K562 (cell line): ENCODE measurements at places on chromosomes 11 and 22.

GRCh38 chr11:78200061-78200460 is 11.3 kb downstream of the USP35 start:
- no peak for DNase-seq

DNA sequence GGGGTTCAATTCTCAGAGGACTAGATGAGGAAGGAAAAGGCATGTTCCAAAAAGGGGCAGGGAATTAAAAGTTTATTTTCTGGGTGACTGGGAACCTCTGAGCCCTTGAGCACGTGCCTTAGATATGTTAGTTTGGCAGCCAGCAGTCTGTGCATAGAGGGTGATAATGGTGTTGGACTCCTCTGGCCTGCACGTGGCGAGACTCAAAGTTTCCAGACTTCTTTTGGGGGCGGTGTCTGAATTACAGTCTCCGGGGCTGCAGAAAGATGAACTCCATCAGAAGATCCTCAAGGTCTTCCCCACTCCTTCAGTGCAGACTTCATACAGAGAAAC is 861 bp upstream of the ZNRF3 start:
- DNase-seq = peak; percentile 66

DNA sequence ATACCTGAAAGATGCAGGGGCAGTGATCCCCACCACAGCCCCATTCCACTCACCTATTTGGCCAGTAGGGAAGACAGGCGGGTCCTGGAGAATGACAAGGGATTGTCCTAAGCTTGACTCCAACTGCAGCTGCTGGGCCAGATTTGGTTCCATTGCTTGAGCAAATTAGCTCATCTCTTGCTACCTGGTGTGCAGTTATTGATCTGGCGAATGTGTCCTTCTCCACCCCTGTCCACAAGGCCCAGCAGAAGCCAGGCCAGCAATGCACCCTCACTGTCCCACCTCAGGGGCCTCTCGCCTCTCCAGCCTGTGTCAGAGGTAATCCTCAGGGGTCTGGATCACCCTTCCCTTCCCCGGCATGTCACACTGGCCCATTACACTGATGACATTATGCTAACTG is 23.3 kb downstream of the TSPAN32 start:
- DNase-seq = no peak

GRCh38 chr11:7564803-7565202 is 51.0 kb downstream of the PPFIBP2 start:
- no peak for DNase-seq

DNA sequence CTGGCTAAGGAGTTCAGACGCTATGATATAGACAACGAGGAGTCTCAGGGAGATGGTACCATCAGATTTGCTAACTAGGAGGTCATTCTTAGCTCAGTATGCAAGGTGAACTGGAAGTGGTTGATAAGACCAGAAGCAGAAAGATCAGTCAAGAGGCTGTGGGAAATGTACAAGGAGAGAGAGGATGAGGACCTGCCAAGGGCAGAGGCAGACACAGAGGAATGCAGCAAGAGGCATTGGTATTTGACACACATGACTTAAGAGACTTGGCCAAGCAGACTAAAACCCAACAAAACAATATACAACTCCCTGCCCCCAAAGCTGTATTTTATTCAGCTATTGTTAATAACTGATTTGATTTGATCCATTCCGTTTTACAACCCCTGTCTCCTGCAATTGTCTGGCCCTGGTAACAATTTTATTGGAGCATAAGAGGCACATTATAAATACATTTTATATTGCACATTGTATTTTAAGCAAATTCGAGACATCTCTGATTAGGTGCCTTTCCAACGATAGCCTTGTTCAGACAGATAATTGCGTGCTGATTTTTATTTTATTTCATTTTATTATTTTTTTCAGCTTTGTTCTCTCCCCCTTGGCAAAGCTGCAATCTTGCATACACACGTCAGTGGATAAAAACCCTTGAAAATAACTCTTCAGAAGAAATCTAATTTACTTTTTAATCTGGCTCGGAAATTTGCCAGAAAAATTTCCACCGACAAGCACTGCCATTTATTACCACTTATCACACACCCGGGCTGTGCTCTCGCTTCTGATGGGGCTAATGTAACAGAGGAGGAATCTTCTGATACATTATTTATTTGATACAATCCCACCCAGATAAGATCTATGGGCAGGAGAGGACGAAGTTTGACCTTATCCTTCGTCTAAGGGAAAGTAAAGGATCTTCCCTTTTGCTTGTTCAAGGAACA is 237.8 kb downstream of the NXPE2 start:
- no peak for DNase-seq

DNA sequence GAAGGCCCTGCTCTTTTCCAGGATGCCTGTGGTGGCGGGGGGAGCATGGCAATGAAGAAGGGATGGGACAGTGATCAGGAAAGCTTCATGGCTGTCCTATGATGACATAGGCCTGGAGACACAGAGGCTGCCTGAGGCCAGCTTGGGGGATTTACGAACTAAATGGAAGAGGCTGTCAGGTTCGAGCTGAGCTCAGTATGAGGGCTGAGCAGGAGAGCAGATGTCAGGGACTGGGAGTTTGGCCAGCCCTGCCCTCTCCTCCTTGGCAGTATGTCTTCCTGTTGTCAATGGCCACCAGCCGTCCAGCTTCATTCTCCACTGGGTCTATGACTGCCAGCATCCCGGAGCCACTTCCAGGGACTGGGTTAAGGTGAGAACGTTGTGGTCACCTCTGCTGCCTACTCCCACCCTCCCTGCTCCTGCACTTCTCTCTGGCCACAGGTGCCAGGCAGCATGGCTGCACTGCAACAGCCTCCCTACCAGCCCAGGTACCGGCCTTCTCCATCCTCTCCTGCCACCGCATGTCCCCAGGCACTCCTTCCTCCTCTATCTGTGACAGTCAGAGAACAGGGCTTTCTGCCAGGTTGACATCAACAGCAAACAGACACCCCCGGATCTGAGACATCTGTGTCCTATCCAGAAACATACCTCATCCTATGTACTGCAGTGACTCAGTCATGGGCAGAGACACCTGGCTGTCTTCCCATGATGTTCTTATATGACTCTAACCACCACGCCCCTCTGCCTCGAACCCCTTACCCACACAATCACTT is 75.1 kb downstream of the KIRREL3 start:
- DNase-seq = no peak

DNA sequence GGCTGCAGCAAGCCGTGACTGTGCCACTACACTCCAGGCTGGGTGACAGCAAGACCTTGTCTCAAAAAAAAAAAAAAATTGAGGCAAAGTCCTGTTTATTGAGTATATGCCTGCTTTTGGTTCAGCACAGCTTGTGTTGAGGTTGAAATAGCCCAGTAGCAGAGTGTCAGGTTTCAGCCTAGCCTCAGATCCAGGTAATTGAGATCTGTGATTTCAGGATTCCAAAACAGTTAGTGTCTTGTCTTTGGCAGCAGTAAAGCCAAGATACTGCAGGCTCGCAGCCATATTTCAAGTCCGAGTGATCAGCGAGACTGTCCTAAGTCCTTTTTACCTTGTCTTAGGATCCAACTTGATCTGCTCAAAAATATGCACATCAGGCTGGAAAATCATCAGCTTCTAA is 27.0 kb downstream of the CUL5 start:
- DNase-seq = no peak

- no peak for DNase-seq
Observed at GRCh38 chr11:61422226-61422625, 7.5 kb downstream of the CPSF7 start.

GRCh38 chr11:30855383-30856006 is 269.3 kb upstream of the MPPED2 start:
- no peak for DNase-seq

GRCh38 chr22:48654492-48654891 is 1173.2 kb downstream of the BRD1 start:
- DNase-seq = no peak

DNA sequence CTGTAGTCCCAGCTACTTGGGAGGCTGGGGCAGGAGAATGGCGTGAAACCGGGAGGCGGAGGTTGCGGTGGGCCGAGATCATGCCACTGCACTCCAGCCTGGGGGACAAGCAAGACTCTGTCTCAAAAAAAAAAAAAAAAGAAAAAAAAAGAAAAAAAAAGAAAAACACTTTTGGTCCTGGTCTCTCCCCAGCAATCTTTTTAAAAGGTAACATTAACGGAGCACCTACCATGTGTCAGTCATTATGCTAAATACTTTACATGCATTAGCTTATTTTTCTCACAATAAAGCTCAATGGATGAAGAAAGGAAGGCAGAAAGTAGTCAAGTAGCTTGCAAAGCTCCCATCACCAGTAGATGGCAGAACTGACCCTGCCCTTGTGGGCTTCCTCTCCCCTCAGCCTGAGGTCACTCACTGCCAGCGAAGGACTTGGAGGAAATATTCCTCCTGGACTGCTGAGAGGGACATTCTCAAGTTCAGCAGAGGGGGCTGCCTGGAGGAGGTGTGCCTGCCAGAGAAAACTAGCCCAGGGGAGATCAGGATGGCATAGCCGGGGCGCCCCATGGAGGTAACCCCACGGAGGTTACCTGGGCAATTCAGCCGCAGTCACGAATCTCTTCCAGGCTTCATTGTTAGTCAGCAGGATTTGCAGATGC is 15.5 kb downstream of the APOL3 start:
- DNase-seq = peak; percentile 59

GRCh38 chr11:78845496-78845895 is 270.8 kb upstream of the NARS2 start:
- DNase-seq = no peak

- no peak for DNase-seq
Observed at GRCh38 chr11:14542324-14542723, 22.1 kb upstream of the PSMA1 start.
